Pancreas (tissue), 10 donors: ENCODE measurements at places on chromosomes 1 and 21.

DNA sequence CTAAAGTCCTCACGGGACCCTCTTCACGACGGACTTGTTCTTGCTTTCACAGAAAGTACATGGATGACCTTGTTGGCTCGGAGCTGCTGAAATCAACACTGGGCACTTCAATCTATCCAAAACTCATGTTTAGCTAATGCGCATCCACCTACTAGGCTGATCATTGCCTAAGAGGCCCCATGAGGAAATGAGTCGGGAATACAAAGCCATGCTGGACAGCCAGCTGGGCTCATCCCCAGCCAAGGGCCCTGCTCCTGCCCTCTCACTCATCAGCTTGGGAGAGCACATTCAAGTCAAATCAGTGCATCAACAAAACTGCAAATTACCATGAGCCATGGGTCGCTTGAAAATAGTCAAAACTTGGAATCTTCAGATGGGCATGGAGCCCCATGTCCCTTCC lies 14.8 kb upstream of the HEYL start:
- no peak for DNase-seq

- peak; percentile 29 for DNase-seq
Measured at GRCh38 chr1:53278298-53278725, 40.0 kb upstream of the MAGOH start.

- no peak for DNase-seq
Measured at GRCh38 chr1:16082283-16083038, 9.0 kb upstream of the FAM131C start.

- no peak for DNase-seq
Measured at GRCh38 chr1:57788313-57788712, 364.5 kb upstream of the DAB1 start.

DNA sequence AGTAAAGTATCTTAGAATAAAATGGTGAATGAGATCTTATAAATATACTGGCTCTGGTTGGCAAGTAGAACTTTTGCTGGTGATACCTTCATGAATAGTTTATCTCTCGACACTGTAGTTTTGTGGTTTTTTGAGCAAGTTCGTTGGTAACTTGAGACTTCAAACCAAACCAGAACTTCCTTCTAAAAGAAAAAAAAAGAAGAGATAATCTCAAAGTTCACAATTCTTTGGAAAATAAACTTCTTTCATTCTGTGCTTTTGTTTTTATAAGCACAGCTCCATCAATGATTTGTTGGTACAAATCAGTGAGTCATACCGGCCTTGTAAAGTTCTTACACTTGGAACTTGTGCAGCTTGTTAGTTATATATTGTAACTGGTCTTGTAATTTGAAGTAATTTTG lies 2.3 kb downstream of the HIPK1 start:
- no peak for DNase-seq

DNA sequence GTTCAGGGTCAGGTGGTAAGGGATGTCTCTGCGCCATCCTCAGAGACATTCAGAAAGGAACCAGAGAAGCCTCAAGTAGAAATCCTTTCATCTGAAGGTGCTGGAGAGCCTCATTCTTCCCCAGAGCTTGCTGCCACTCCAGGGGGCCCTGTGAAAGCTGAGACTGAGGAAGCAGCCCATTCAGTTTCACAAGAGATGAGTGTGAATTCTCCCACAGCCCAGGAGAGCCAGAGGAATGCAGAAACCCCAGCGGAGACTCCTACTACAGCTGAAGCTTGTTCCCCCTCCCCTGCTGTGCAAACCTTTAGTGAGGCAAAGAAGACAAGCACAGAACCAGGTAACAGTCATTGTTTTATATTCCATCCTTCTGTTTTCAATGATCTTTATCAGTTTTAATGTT lies 38.7 kb downstream of the ZBTB40 start:
- no peak for DNase-seq
